HFF-Myc (cell line): ENCODE measurements at places on chromosomes 13 and 19.
A peak's percentile ranks its signal among the peaks of the same experiment; 100 is the strongest.

- DNase-seq = no peak
These were observed 173.2 kb downstream of the KDM4B start for GRCh38 chr19:5141850-5142724.

- no peak for DNase-seq
These were observed 16.1 kb downstream of the ZNF317 start for GRCh38 chr19:9156304-9156703.

DNA sequence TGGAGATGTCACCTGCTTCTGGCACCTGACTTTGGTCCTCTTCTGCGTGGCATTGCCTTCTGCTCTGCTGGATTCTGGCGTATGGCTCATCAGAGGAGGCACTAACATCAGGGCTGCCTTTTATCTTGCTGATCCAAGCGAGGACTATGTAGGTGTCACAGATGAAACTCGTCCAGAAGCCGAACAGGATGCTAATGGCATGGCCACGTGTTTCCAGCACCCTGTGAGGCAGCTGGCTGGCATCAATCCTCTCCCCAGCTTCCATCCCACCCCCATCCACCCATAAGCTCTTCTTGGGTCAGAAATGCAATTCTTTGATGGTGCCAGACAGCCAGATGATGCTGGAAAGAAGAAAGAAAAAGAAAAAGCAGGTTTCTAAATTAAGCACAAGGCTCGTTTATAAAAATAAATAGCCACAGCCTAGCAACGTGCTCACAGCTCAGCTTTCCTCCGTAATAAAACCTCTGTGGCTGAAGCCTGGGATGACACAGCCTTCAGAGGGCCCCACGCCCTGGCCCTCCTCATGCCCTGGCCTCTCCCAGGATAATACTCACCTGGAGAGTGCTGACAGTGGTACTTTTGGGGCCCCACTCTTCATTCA, 212.9 kb upstream of the SERP2 start:
- DNase-seq = no peak

DNA sequence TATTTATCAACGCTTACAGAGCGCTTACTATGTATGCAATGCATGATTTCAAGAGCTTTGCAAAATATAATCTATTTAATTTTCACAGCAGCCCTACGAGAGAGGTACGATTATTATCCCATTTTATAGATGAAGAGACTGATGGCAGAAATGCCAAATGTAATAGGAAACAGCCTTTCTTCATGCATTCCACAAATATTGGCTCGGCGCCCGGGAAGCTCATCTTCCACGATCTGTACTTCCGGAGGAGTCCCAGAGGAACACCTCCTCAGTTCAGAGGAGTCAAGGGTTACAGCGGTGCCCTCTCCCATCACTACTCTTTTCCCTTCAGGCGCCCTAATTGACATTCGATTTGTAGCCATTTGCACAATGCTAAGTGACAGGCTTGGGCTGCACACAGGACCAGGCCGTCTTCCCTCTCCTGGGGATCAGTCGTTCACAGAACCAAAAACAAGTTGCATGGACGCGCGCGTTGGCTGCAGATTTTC, 1.1 kb upstream of the ARHGAP35 start:
- DNase-seq = peak; percentile 80

DNA sequence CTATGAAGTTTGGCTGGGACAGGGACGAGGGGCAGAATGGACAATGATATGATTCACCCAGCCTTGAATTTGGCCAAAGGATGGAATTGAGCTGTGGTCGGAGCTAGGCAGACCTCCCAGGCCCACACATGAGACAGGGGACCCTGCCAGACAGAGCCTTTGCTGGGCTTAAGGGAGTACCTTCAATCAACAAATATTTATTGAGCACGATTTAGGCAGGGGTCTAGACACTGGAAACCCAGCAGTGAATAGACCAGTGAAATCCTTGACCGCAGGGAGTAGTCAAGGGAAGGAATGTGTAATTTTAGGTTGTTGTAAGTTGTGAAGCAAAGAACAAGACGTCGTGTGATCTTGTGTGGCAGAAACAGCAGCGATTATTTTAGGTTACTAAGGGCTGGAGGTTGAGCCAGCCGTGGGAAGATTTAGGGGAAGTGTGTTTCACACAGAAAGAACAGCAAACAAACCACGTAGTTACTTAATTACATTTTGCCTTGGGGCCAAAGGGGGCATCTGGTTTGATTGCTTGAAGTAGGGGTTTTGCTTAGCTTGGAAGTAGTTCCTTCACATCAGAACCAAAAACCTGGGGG, 16.9 kb upstream of the AP1M2 start:
- no peak for DNase-seq
